ENCODE measurements at places on chromosomes 2 and 18.
A peak's percentile ranks its signal among the peaks of the same experiment; 100 is the strongest.

GRCh38 chr18:80246445-80247392 is 595 bp downstream of the PARD6G start:
- no peak for DNase-seq

- DNase-seq: peak; percentile 66
Measured at GRCh38 chr18:13394801-13395200, 176.2 kb downstream of the LDLRAD4 start.

GRCh38 chr2:236592821-236593220 is 23.2 kb downstream of the ACKR3 start:
- peak; percentile 71 for DNase-seq

DNA sequence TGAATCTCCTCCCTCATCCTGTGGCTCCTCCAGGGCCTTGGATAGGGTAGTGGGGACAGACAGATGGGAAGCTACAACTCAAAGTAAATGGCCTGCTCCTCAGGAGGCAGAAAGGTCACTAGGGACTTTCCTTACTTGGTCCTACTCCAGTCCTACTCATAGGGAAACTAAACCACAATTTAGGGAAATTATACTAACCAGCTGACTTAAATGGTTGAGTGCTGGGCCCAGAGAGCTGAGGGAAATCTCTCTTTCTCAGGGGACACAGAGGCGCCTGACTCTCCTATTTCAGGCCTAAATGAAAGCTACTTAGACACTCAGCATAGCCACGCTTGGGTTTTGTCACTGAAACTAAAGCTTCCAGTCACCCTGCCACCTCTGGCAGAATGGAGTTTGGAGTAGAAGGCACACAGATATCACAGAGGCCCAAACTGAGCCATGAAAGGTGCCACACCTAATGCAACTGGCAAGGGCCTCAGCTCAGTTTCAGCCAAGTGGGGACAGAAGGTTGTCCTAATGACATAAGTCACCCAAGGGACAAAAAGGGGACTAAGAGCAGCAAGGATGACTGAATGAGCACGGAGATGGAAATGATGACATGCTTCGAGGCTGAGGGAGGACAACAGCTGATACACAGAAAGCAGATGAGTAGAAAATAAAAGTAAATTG is 24.0 kb downstream of the CERKL start:
- no peak for DNase-seq

DNA sequence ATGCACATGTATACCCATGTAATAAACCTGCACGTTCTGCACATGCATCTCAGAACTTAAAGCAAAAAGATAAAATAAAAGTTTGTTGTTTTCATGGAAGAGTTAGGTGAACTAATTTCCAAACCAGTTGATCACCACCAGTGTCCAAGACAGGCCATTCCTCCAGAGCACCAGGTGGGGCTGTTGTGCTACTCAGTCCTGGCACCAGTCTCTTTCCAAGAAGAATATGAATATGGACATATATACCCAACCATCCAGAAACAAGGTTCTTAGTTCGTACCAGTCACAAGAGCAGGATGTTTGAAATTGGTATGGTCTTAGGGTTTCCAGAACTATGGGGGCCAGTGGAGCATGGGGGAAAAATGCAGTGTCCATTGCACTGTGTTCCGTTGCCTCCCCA is 17.2 kb upstream of the TNP1 start:
- DNase-seq: no peak

- peak; percentile 32 for DNase-seq
Measured at GRCh38 chr2:10083692-10084211, 3.5 kb upstream of the CYS1 start.

Measured in SHP77 (cell line).